ENCODE measurements at places on chromosomes 11 and 22.

DNA sequence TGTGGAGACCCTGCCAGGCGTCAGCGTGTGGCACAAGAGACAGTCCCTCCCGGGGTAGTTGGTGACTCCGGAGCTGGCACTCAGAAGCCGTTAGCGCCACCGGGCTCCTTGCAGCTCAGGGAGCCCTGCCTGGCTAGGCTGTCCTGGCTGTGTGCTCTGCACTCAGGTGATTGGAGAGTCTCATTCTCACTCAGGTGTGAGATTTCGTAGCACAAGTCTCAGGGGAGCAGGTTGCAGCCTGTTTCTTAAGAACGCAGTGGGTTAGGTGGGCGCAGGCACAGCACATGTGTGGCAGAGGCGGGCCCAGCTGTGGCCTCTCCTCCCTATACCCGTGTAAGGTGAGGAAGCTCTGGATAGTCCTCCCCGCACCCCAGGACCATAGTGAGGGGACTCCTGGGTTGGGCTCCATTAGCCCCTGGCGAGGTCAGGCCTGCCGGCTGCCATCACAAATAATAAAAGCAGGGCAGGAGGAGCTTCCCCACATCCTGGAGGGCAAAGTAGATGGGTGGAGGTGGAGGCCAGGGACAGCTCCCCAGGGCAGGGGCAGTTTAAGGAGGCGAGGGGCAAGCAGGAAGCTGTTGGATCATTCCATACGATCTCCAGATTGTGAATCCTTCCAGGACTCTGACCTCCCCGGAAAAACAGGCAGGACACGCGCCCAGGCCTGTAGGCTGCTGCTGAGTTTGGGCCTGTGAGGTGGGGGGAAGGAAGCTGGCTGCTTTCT, 39.4 kb downstream of the SBF1 start:
- DNase-seq = no peak

- no peak for DNase-seq
Observed at GRCh38 chr11:112285841-112286311, 25.2 kb upstream of the PLET1 start.

GRCh38 chr11:131099746-131100145, 183.5 kb upstream of the SNX19 start:
- no peak for DNase-seq

DNA sequence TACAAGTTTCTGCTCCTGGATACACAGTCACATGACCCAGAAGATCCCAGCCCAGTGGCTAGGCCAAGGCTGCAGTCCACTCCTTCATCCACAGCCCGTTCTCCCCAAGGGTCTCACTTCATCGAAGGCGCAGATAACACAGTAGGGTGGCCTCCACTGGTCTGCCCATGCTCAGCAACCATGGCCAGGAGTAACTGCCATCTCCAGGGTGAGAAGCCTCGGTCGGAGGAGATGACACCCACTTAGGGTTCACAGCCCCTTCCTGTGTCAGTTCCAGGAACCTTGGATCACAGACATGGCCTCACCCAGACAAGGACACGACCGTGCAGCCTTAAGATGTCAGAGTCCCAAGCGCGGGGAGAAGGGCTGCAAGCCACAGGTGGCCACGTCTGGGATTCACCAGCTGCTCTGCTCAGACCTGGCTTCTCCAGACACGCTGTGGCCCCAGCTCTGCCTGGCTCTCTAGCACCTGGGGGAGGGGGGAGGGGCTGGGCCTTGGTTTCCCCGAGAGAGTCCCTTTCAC, 2.6 kb downstream of the BET1L start:
- no peak for DNase-seq

DNA sequence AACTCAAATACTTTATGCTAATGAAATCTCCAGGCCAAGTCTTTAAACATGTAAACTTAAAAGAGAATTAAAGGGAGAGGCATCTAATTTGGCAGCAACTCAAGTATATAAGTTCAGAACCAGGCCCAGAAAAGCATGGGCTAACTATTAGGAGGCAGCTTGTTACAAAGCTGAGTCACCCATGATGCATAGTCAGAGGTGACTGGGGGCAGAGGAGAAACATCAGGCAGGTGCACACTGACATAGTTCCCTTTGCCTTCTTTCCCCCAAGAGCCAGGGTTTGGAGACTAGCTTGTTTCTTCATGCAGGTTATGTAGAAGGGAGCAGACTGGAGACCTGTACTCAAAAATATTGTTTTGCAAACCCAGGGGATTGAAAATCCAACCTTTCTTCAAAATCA, 619.0 kb downstream of the SOX6 start:
- DNase-seq = no peak

DNA sequence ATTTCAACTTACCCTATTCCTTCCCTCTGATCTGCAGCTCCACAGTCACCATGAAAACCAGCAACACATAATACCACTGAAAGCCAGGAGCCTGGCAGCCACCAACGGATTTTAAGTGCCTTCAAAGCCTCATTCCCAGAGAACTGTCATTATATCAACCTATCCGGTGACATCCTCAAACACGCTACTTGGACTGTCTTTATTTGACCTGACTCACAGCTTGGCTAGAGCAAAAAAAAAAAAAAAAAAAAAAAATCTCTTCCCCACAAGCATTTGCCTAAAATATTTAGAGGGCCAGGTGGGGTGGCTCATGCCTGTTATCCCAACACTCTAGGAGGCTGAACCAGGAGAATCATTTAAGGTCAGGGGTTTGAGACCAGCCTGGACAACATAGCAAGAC, 32.4 kb upstream of the ARHGAP32 start:
- no peak for DNase-seq

- no peak for DNase-seq
Observed at GRCh38 chr11:75373201-75373600, 21.7 kb upstream of the ARRB1 start.

DNA sequence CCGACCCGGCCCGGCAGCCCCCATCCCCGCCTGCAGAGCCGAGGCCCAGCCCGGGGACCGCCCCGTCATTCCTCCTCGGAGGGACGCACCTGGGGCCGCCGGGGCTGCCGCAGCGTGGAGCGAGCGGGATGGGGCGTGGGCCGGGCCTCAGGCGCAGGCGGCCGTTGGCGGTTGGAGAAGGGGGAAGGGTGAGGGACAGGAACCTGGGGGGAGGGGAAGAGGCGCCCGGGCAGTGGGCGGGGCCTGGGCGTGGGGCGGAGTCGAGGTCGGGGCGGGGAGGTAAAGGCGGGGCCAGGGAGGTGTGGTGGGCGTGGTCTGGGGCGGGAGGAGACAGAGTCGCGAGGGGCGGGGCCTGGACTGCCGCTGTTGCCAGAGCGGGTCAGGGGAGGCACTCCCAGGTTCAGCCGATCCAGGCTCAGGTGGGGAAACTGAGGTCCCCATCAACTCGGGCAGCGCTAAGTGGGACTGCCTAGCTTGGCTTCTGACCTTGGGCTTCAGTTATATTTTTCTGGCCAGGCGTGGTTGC, at the start of gene TESMIN:
TSS of gene TESMIN (minus strand) at position 190 of the 526 bp plus-strand sequence. CDS start 860 bp downstream, outside the sequence.
- peak; percentile 83 for DNase-seq

DNA sequence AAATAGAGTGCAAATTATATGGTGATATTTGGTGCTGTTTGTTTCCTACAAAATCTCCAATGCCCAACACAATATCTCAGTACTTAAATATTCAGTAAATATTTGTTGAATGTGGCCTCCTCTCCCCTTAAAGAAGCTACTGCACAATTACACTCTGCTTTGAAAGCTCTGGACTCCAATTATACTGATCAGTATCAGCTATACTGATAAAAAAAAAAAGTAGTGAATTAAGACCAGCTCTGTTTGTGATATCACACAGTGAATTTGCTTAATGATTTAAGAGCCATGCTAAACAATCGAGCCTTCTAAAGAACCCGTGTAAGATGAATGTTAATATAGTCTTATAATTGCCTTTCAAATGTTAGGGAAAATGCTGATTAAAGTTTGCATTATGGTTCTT, 543.2 kb upstream of the API5 start:
- no peak for DNase-seq

GRCh38 chr11:123187248-123187647, 7.8 kb downstream of the CLMP start:
- no peak for DNase-seq

GRCh38 chr11:73359341-73359740, 16.9 kb upstream of the RELT start:
- no peak for DNase-seq
